ENCODE measurements at places on chromosomes 5 and 9. TPM values are rescaled to one million over a fixed set of nuclear protein-coding genes. Genes with fewer than 3 reads are reported as not detected.

GRCh38 chr5:115599502-115599901 is 2.8 kb downstream of the TICAM2 start:
- H3K27ac ChIP-seq = no peak overlapping the region
- H3K4me1 ChIP-seq = peaks cover 19% of the 10 kb centered on the region
- no peak for DNase-seq
- no peak overlapping the region for H3K4me3 ChIP-seq
- H3K36me3 ChIP-seq = peaks cover 16% of the 10 kb centered on the region

GRCh38 chr9:99489060-99489413 is 267.0 kb downstream of the SEC61B start:
- H3K4me3 ChIP-seq = no peak overlapping the region
- H3K36me3 ChIP-seq = no peaks in the 10 kb centered on the region
- peaks cover 12% of the 10 kb centered on the region for H3K4me1 ChIP-seq
- H3K27me3 ChIP-seq = peaks cover 28% of the 10 kb centered on the region

The INSL6 gene
- total RNA-seq = not detected

The CER1 gene
- total RNA-seq = not detected

DNA sequence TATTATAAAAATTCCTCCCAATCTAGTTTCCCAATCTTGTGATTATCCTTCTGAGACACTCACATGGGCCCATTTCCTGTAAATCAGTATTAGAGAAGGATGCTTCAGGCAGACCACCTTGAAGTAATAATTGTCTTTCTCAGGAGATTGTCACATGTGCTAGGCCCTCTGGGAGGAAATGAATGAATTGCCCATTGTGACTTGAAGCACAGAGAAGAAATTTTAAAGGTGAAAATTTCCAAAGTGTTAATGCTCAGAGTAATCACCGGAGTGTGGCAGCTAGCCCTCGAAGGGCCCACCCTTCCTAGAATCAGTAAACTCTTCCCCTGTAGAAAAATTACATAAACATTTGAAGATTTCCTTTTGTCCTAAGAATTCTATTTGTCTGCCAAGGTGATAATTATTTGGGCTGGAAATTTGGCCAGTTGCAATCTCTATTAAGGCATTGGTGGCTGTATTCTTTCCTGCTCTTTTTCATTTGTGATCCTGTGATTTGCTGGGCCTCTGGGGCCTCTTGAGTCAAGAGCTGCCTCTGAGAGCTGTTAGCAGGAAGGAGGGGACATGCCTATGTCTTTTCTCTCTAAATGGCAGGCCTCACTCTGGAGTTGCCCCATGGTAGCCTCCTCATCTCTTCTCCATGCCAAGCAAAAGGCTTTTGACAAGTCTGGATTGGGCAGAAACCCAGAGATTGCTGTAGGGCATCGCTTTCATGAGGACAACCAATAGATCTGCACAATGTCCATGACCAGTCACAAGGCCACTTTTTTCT is 371.5 kb upstream of the ACTBL2 start:
- H3K36me3 ChIP-seq = no peaks in the 10 kb centered on the region
- no peak for DNase-seq
- no peak overlapping the region for H3K27ac ChIP-seq

- no peak overlapping the region for H3K27ac ChIP-seq
- H3K4me3 ChIP-seq = no peak overlapping the region
- H3K4me1 ChIP-seq = no peaks in the 10 kb centered on the region
- H3K36me3 ChIP-seq = no peaks in the 10 kb centered on the region
These were observed 153.0 kb upstream of the COL5A1 start for GRCh38 chr9:134488331-134489280.

The NDOR1 gene
- total RNA-seq = 45.5 TPM

- H3K4me3 ChIP-seq = no peak overlapping the region
- no peak overlapping the region for H3K27ac ChIP-seq
- peaks cover 4% of the 10 kb centered on the region for H3K27me3 ChIP-seq
- DNase-seq = no peak
- H3K36me3 ChIP-seq = no peaks in the 10 kb centered on the region
- no peaks in the 10 kb centered on the region for H3K4me1 ChIP-seq
These were observed 74.5 kb upstream of the SLC25A51 start for GRCh38 chr9:37978481-37978864.

The SPINK13 gene
- total RNA-seq = not detected

DNA sequence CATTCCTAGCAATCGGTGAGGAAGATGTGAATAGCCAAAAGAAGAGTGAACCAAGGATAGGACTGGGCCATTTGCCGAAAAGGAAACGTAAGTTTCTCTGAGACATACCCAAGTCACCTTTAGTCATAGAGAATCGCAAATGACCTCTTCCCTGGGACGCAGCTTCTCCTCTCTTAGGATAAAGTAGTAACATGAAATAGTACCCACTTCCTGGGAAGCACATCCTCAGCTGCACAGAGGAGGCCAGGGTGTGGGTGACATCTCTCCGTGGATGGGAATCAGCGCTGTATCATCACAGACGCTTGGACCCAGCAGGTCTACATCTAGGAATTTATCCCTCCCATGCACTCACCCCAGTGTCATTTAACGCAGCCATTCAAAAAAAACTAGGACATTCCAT is 120.9 kb upstream of the PHYKPL start:
- no peaks in the 10 kb centered on the region for H3K36me3 ChIP-seq
- H3K27me3 ChIP-seq = peaks cover 17% of the 10 kb centered on the region
- H3K4me3 ChIP-seq = no peak overlapping the region
- DNase-seq = no peak
- no peaks in the 10 kb centered on the region for H3K4me1 ChIP-seq

GRCh38 chr5:173855162-173855994 is 32.8 kb upstream of the CPEB4 start:
- no peaks in the 10 kb centered on the region for H3K36me3 ChIP-seq
- no peak overlapping the region for H3K27ac ChIP-seq
- DNase-seq = no peak
- no peak overlapping the region for H3K4me3 ChIP-seq
- peaks cover 5% of the 10 kb centered on the region for H3K4me1 ChIP-seq

The PCDHB7 gene
- not detected for total RNA-seq

The NMUR2 gene
- total RNA-seq = not detected

DNA sequence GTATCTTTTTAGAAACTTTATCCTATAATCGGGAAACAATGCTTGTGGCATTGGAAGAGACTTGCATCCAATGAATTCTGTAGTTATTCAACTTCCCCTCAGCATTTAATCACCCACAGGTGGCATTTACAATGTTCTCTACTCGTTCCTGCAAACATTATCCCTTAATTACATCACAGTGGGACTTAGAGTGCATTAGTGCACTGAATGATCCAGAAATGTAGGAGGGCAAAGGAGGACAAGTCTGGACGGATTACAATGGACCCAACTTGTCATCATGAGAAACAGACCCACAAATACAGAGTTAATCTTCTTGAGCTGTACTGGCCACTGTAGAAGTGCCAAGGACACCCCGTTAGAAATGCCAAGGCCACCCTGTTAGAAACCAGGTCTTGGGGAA is 129.1 kb downstream of the DOCK8 start:
- H3K27me3 ChIP-seq = no peaks in the 10 kb centered on the region
- no peak for DNase-seq
- H3K27ac ChIP-seq = no peak overlapping the region
- H3K4me3 ChIP-seq = no peak overlapping the region
- H3K4me1 ChIP-seq = peaks cover 6% of the 10 kb centered on the region

DNA sequence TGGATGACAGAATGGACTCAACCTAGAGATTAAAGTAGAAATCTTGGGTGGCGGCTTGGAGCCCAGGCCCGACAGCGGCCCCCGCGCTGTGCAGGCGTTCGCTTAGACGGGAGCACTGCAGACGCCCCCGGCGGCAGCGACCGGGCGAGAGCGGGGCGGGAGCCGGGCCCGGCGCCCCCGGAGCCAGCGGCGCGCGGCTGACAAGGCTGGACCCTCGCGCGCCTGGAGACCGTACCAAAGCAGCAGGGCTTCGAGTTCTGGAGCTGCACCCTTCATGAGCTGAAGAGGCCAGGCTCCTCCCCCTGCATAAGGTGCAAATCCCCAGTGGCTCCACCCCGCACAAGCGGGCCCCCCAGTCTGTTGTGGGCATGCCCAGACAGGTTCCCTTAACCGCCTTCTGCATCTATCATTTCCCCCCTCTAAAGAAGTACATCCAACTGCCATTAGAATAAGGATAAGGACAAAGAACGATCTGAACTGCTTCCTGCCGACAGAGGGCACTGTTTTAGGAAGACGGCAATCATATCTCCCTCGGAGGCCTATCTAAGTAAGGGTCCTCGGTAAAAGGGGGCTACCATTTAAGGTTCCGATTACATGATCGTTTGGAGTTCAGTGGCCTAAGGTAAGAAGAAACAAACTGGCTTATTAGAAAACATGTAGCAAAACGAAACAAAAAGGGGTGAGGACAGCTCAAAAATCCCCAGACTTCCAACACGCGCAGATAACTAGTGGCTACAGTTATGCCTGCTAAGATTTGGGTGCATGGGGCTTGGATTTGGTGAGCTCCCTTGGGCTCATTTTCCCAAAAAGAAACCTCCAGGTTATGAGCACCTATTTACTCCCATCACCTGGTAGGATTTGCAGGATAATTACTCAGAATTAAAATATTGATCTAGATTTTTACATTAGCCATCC is 66.3 kb downstream of the RGMB start:
- peaks cover 3% of the 10 kb centered on the region for H3K4me1 ChIP-seq
- no peak overlapping the region for H3K4me3 ChIP-seq
- no peaks in the 10 kb centered on the region for H3K27me3 ChIP-seq
- H3K27ac ChIP-seq = no peak overlapping the region
- no peak for DNase-seq
- H3K36me3 ChIP-seq = no peaks in the 10 kb centered on the region

DNA sequence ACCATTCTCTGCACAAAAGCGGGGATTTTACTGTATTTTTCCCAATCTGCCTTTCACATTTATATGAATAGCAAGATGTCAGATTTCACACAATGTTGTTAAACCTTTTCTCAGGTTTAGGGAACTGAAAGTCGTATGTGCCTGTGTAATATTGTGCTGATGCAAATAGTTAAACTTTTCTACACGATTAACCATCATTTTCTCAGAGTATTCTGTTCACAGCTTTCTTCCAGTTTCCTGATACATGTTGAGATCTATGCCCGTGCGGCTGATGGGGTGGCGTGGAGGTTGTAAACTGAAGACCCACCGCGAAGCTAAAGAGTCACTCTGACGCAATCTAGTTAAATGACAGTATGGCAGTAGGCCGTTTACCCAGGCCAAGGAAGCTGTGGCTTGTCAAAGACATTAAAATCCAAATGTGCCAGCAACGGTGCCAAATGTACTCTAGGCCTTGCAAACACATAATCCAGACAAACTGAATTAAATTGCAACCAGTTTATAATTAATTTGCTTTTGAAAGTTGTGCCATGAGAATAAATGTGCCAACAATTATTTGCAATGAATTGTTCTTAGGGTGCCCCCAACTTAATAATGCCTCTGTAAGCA is 145.7 kb downstream of the EBF1 start:
- no peaks in the 10 kb centered on the region for H3K27me3 ChIP-seq
- DNase-seq = no peak
- H3K27ac ChIP-seq = no peak overlapping the region
- no peak overlapping the region for H3K4me3 ChIP-seq
- H3K36me3 ChIP-seq = no peaks in the 10 kb centered on the region

The HMCN2 gene
- not detected for total RNA-seq

The MLANA gene
- not detected for total RNA-seq

The HEMGN gene
- 1.2 TPM for total RNA-seq

DNA sequence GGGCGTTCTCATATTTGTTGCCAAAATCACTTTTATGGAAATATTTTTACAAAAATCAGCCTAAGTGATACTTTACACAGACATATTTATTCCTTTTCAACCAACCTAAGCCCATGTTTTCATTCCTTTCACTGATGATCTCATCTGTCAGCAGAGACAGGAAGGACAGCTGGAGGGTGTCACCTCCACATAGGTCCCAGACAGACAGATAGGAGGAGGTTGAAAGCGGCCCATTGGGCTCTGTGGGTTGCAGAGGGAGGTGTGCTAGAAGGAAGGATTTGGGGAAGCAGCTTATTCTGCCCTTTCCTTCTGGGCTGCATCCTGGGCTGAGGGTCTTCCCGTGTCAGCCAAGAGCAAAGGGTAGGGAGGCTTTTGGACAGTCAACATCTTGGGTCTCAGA is 26.0 kb upstream of the SEMA4D start:
- peaks cover 95% of the 10 kb centered on the region for H3K4me1 ChIP-seq
- peaks cover 26% of the 10 kb centered on the region for H3K36me3 ChIP-seq
- peak overlapping the region; percentile 1 for H3K4me3 ChIP-seq
- peak; percentile 76 for DNase-seq
- H3K27ac ChIP-seq = peak overlapping the region; percentile 95

DNA sequence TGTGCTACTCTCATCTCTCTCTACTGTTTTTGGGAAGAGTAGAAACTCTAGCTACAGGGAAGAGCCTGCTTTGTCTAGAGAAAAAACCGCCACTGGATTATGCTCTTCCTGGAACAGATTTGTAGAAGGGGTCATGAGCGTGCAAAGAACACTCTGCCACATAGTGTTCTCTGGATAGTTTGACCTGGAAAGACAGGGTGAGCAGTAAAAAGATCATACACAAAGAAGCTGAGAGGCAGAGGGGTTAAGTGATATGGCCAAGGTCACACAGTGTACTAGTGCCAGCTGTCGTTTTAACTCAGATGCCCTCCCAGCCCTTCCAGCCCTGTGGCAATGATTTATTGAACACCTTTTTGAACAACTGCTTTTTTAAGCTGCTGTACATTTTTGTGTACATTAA is 182.2 kb downstream of the NNT start:
- H3K27ac ChIP-seq = no peak overlapping the region
- no peaks in the 10 kb centered on the region for H3K36me3 ChIP-seq
- H3K4me1 ChIP-seq = no peaks in the 10 kb centered on the region
- no peak overlapping the region for H3K4me3 ChIP-seq
- no peak for DNase-seq
- no peaks in the 10 kb centered on the region for H3K27me3 ChIP-seq

- H3K27ac ChIP-seq = no peak overlapping the region
- H3K4me3 ChIP-seq = peak overlapping the region; percentile 76
- peaks cover 39% of the 10 kb centered on the region for H3K27me3 ChIP-seq
- peaks cover 4% of the 10 kb centered on the region for H3K36me3 ChIP-seq
- peaks cover 34% of the 10 kb centered on the region for H3K4me1 ChIP-seq
These were observed 1.8 kb downstream of the TRIM7 start for GRCh38 chr5:181203093-181203711.

DNA sequence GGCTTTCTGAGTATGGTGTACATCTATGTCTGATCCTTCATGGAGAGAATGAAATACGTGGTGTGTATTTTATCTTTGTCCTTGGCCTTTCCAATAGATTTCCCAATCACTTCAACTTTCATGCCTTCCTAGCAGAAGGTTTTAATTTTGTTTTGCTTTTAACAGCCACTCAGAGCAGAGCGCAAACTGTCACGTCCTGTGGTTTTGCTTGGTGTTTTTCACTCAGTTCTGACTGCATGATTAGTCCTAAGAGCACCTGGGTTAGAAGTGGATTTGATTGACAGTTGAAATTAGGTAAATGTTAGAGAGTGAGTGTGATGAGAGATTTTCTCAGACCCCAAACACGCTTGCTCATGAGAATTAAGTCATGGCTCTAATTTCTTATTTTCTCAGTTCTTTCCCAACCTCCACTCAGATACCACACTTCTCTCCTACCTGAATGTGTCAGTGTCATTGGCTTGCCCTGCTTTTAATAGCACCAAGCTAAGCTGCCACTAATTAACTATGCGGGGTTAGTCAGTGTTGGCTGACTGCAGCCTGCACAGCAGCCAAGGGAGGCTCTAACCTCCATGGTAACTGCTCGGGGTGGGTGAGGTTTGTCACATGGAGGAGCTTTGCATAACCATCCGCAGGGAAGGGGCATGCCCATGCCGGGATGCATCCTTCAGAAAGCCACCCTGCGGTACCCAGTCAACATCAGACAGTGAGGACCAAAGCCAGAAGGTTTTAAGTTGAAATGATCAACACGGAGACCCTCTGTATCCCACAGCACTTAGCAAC is 173.4 kb downstream of the NR3C1 start:
- no peaks in the 10 kb centered on the region for H3K27me3 ChIP-seq
- H3K4me3 ChIP-seq = peak overlapping the region; percentile 64
- peaks cover 27% of the 10 kb centered on the region for H3K4me1 ChIP-seq
- H3K27ac ChIP-seq = peak overlapping the region; percentile 93
- peak; percentile 75 for DNase-seq

The AP3S1 gene
- total RNA-seq = 78.3 TPM

All from activated CD8-positive, alpha-beta T cell treated with anti-CD3 and anti-CD28 coated beads, Interleukin-2, amount 10 ng/mL, durations not matched to agents 7 days and 5 days (primary cell).